Cardiac septum (tissue), 1 donor: ENCODE measurements at places on chromosomes 3 and 15. TPM values are rescaled to one million over a fixed set of nuclear protein-coding genes. Genes with fewer than 3 reads are reported as not detected.

- no peak for DNase-seq
Measured at GRCh38 chr15:61248790-61249189, 19.7 kb upstream of the RORA start.

DNA sequence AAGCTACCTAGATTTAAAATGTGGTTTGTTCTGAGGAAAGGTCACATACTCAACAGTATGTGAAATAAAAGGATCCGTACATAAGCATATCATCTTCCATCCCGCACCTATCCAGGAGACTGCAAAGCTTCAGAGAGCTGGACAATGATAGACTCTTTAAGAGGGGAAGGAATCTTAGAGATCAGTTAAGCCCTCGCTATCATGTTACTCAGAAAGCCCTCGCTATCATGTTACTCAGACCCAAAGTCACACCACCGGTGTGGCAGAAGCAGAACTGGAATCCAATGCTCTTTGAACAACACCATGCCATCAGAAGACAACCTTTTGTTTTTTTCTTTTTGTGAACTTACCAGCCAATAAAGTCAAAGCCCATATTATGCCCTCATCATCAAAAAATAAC is 5.8 kb downstream of the ANO10 start:
- no peak for DNase-seq

DNA sequence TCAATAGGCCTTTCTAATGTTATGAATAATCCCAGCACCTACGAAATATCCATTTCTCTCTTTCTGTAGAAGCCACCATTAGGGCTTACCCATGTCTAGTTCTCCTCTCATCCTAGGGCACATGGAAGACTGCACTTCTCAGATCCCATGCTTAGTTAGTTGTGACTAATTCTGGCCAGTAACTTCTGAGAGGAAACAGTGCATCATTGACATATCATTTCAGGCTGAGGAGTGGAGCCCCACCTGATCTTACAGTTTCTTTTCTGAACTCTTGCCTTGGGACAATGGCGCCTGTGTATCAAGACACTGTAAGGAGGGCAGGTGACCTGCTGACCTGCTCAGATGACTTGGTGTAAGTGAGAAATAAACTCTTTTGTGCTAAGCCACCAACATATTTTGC is 39.4 kb upstream of the TBL1XR1 start:
- no peak for DNase-seq

The IL17RE gene
- 1.1 TPM for total RNA-seq

The OR5H2 gene
- total RNA-seq = not detected
